ENCODE measurements at places on chromosomes 16 and 17. TPM values are rescaled to one million over a fixed set of nuclear protein-coding genes. Genes with fewer than 3 reads are reported as not detected.

ODAD4 gene
- 0.28 TPM for polyA plus RNA-seq

CORO1A gene
- polyA plus RNA-seq = 36.6 TPM

RPL23 gene
- 2,524 TPM for polyA plus RNA-seq

CDH3 gene
- 1.4 TPM for polyA plus RNA-seq

Measured in small intestine (tissue), 16 donors.